ENCODE measurements at places on chromosomes 3 and 15.

DNA sequence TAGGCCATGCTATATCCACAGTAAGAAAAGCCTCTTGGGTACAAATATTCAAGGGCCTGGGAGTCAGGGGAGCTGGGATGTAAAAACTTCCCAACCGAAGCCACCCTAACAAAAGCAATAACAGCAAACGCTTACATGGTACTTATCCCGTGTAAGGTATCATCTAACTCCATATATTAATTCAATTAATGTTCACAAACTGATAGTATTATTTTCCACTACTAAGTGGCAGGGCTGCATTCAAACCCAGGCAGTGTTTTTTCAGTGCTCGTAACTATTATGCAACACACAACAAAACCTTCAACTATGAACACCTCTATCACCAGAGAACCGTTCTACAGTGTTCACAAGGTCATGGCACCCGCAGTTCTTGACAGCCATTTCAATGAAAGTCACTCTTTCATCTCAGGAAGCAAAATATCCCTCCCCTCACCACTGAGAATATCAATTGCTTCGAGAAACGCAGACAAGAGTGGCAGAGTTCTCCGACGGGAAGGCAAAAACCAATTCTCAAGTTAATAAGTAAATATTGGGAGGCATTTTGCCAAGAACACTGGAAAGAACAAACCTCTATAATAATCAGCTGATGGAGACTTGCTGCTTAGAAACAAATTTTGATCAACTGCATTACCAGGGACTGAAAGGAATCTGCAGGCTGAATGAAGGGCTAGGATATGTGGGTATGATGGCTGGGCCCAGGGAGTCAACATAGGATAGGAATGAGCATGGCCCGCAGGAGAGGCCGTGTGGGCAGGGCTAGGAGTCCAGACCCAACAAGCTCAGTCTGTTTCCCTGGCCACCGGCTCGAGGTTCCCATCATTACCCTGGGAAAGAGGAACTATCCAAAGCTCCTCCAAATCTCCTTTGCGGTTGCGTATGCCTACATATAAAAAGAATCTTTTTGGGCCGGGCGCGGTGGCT, 72.3 kb downstream of the XXYLT1 start:
- DNase-seq: no peak

DNA sequence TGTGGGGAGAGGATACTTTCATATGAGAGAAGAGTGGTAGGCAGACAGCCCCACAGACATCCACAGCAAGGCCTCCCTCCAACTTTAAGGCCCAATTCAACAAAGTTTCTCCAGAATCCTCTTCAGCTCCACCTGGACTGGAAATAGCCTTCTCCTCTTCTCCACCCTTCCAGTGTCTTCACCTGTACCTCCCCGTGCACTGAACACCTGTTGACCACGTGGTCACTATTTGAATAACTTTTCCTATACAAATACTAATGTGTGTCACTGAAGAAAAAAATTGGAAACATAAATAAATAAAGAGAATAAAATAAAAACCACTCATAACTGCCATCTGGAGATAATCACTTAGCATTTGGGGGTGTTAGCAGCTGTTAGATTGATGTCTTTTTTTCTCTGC, 52.9 kb downstream of the CCNL1 start:
- no peak for DNase-seq

DNA sequence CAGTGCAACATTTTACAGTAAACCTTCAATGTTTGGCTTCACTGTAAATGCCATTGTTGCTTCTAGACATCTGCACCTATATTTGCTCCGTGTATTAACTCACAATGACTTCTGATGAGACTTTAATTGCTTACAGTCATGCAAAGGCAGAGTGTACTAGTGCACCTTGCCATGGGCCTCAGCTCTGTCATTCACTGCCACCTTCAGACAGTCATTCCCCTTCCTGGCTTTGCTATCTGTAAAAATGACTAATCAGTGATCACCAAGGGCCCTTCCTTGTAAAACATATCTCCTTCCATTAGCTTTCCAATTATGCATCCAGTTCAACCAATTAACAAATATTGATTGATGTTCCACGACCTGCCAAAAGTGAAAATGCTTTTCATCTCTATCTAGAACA, 120.3 kb downstream of the ARRDC4 start:
- no peak for DNase-seq

GRCh38 chr3:174651951-174652350, 207.2 kb upstream of the NAALADL2 start:
- DNase-seq: no peak

- no peak for DNase-seq
Measured at GRCh38 chr15:84830036-84830435, 12.9 kb downstream of the ALPK3 start.

- no peak for DNase-seq
Measured at GRCh38 chr3:197068077-197068476, 38.5 kb upstream of the MELTF start.

GRCh38 chr3:62376454-62376720, 3.0 kb upstream of the FEZF2 start:
- DNase-seq: no peak

- DNase-seq: no peak
Measured at GRCh38 chr3:71718072-71718471, 7.1 kb downstream of the EIF4E3 start.

DNA sequence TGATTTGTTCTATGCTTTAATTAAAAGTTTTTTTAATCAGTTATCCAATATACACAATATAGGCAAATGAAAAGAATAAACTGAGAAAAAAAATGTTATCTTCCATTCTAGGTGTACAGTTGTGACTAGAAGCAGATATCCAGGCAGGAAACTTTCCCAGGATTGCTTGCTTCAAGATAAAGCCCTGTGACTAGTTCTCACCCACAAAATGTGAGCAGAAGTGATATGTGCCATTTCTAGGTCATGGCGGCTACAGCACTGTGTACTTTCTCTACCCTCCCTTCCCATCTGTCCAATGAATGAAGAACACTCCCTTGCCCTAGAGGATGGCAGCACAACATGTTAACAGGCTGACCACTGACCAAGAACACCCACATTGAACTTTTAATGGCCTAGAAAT, 110.5 kb upstream of the STT3B start:
- DNase-seq: no peak

GRCh38 chr15:101451266-101451799, 38.2 kb downstream of the PCSK6 start:
- no peak for DNase-seq

GRCh38 chr3:110301781-110302180, 769.8 kb upstream of the NECTIN3 start:
- no peak for DNase-seq

- DNase-seq: no peak
Measured at GRCh38 chr15:91916051-91916450, 62.5 kb downstream of the SLCO3A1 start.

DNA sequence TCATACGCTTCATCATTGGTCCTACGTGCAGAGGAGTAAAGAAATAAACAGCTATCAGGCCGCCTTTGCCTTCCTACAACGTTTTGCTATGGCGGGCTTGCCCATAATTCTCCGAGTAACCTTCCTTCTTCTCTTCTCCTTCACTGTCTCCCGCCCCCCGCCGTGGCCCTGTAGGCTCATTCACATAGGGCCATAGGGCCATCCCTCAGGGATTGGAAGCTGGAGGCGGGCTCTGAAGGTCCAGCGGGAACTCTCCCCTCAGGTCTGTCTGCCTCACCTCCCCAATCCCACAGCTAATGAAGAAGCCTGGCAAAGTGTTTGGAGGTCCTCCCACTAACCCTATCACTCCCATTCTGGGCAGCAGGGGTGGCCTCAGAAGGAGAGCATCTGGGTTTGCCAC, 43.6 kb downstream of the SEMA5B start:
- no peak for DNase-seq

DNA sequence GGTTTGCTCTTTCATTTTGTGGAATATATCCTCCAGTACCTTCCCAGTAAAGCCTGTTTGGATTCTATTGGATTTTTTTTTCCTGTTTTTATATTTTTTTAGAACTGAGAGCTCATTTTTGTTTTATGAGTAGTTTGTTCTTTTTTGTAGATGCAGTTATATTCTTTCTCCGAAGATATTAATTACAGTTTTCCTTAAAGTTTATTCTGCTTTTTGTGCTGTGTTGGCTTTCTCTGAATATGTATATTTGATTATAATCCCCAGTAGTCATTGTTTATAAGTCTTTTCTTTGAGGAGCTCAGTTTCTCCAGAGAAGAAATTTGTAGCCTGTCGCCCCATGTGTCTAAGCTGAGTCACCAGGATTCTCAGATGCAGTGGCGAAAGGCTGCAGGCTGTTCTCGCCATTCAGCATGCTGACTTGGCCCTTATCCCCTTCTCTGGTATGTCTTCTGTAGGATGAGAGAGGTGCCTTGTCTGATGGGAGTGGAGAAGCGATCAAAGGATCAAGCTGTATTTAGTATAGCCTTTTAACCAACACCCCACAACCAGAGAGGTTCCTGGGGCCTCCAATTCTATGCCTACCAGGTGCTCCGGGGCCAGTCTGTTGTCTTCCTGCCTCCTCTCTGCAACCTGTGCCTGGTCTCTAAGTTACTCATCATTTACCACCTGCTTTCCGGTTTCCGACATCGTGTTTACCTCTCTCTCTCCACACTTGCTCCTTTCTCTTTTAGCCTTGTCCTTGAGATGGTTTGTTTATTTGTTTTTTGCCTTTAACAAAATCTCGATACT, 31.7 kb upstream of the MFSD1 start:
- peak; percentile 74 for DNase-seq

DNA sequence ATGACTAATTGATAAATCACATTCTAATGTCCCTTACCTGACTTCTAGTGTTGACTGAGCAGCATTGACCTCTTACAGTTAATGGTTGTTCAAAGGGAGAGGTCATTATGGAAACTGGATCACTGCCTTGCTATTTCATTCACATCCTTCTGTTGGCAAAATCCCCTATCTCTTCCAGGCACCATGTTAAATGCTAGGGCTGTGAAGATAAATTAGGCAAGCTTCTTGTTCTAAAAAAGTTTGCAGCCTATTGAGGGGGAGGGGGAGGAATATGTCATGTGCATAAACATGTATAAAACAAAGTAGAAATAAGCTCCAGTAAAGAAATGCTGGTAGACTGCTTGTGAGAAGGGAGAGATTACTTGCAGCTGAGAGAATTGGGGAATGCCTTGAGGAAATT, 84.8 kb upstream of the MLF1 start:
- no peak for DNase-seq

- peak; percentile 88 for DNase-seq
Measured at GRCh38 chr3:197809356-197810020, 18.4 kb downstream of the LRCH3 start.

- DNase-seq: no peak
Measured at GRCh38 chr15:53565721-53566120, 193.7 kb downstream of the WDR72 start.

GRCh38 chr3:127250032-127250431, 37.8 kb downstream of the PRR20G start:
- no peak for DNase-seq

- peak; percentile 36 for DNase-seq
Measured at GRCh38 chr3:130379274-130379673, 33.8 kb downstream of the COL6A5 start.

DNA sequence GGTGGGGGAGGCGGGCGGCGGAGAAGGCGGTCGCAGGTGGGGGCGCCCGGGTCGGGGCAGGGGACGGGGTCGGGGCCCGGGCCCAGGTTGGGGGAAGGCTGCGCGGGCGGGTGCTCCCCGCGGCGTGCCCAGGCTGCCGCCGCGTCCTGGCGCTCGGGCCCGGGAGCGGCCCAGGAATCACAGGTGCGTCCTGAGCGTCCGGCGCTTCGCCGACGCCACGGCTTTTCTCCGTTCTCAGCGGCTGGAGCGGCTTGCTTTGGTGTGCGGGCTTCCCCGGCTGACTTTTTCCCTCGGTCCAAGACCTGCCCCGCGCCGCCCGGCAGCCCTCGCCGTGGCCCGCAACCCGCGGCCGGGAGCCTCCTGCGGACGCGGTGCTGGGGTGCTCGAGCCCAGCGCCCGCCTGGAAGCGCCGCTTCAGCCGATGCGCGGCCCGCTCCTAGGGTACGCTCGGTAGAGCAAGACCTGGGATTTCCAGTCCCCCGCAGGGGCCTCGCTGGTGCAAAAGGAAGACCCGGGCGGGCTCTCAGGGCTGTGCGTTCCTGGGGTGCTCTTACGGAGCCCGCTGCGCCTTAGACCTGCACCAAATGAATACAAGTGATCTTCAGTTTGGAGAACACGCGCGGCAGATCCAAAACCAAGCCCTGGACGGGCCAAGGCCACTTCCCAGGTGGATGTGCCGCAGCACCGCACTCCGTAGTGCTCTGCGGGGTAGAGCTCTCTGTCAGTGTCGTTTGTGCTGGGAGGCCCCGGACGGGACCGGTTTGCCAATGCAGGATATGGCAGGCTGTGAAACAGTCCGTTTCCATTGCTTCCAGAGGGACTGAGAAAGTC, 639 bp downstream of the NIPA1 start:
- no peak for DNase-seq

DNA sequence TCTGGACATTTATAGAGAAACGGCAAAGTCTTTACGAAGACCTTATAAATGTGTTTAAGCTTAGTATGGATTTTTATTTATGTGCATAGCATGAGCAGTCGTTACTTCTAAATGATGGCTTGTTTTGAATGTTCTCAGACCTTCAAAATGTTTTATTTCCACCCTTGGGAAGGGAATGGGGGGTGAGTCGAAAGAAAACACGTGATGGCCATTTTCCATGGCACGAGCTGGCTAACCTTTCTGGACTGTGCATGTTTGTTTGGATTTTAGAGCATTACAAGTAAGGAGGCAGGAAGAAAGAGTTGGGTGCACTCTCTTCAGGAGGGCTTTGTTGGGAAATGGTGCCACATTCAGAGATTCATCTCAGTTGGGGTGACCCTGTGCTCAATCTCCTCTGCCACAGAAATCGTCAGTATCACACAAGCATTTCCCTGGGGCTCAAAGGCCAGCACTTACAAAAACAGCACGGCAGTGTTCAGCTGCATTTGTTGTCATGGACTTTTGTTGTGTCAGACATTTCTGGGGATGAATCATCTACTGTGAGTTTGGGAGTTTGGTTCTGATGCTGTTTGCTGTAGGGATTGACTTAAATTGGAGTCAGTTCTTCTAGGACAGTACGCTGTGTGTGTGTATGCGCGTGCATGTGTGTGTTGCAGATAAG, 52.3 kb upstream of the ADAMTS9 start:
- DNase-seq: peak; percentile 51

DNA sequence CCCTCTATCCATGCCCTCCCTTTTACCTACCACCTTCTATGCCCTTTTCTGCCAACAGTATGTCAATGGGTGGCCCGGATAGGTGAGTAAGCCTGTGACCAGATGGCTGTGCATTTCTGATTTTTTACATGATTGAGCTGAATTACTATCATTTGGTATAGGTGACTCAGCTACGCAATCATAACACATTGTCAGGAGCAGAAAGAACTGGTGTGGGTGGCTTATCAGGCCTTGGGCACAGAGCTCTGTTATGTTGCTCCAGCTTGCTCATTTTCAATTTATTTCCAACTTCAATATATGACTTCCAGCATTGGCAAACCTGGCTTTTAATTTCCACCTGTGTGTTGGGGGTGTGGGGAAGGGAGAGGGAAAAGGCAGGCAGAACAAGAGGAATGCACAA, 86.6 kb upstream of the AGBL1 start:
- no peak for DNase-seq

- no peak for DNase-seq
Measured at GRCh38 chr3:41301548-41301947, 102.2 kb downstream of the CTNNB1 start.

DNA sequence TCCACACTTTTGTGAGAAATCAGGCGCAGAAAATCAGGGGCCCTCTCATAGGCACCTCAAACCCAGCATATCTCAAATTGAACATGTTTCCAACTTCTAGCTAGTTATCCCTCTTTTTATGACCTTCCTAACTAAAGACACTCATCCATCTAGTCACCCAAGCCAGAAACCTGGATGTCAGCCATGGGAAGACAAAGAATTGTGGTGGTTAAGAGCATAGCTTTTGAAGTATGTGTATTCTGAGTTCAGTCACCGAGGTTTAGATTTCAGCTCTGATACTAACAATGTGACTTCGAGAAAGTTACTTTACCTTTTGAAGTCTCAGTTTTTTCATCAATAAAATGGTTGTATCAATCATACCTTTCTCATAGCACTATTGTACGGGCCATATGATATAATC, 495.5 kb downstream of the NLGN1 start:
- DNase-seq: peak; percentile 40

All from fibroblast of skin of scalp (primary cell).